ENCODE measurements at places on chromosomes 2 and 18.

- DNase-seq = no peak
These were observed 56.2 kb downstream of the ARHGEF33 start for GRCh38 chr2:38945911-38946310.

GRCh38 chr2:238176613-238177012 lies 17.8 kb downstream of the ERFE start:
- DNase-seq = no peak

DNA sequence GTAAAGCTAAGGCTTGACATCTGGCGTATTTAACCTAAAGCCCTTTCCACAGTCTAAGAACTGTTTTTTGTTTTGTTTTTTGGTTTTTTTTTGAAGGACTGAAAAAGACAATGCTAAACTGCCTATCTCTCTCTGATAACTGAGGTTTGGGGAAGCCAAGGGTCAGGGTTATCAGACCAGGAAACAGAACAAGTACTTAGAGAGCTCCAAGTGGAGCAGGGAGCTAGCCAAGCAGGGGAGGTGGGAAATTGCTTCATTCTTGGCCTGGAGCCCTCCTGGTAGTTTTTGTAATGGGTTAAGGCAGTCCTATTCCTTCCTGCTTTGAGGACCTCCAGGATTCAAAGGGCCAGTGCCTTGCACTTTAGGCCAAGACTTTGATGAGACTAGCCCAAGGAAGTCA lies 154.3 kb upstream of the LTBP1 start:
- no peak for DNase-seq

- DNase-seq = no peak
These were observed 407.9 kb upstream of the TNP1 start for GRCh38 chr2:217267758-217268157.

- DNase-seq = no peak
These were observed 4.2 kb downstream of the SERPINB7 start for GRCh38 chr18:63779386-63779785.

DNA sequence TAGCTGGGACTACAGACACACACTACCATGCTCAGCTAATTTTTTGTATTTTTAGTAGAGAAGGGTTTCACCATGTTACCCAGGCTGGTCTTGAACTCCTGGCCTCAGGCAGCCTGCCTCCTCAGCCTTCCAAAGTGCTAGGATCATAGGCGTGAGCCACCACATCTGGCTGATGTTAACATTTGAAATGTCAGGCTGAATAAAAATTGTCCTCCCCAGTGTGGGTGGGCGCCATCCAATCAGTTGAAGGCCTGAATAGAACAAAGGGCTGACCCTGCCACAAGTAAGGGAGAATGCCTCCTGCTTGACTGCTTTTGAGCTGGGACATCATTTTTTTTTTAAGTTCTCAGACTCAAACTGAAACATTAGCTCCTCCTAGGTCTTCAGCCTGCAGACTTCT lies 21.0 kb upstream of the RHOB start:
- DNase-seq = no peak

DNA sequence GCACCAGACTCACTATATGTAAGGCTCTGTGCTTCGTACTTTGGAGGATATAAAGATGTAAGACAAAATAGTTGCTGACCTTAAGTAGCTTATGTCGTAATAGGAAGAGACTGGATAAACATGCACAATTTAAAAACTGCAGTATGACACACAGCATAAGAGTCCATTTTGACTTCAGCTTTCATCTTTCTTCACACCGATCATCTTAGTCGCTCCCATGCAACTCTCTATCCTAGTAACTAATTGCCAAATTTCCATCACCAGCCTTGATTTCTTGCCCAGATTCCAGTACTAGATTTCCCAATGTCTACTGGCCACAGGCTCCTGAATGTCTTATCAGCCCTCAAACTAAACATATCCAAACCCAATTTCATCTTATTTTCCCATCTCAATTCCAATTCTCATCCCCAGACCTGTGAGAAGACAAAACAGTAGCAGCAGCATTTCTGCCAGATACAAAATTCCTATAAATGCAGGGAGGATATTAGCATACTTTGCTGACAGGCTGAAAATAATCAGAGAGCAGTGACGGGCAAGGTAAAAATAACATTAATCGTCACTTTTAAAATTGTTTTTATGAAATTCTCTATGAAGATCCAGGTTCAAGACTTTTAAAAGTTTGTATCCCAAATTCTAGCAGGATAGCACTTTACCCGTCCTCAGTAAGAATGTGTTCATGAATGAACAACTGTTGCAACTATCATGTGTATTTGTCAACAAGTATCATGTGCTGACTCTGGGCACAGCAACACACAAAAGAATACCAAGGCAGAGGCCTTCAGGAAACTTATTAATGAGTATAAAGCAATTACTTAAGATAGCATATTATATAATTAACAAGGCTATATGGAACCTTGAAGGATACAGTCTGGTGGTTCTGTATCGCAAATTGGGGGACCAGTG lies 42.2 kb downstream of the KIDINS220 start:
- DNase-seq = no peak

DNA sequence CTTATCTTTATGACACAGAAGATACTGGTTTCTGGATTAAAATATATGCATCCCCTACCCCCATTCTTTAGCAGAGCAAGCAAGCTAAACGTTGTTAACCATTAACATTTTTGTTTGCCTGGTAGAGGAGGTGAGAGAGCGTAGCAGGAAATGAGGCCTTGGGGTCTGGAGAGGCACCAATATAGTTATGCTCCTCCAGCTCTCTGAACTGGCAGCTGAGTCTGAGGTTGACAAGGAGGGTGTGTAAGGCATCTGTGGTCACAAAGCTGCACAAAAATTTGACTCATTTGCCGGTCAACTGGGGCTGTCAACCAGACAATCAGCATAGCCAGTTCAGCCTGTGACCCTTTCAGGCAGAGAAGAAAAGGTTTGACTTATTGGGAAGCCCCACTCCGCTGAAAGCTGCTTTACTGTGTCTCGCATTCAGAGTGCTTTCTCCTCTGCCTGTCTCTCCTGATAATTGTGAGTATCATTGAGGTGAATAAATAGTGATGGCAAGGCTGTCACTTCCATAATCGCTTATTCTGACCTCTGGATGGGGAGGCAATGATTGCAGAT lies 647.5 kb upstream of the SETBP1 start:
- DNase-seq = no peak

DNA sequence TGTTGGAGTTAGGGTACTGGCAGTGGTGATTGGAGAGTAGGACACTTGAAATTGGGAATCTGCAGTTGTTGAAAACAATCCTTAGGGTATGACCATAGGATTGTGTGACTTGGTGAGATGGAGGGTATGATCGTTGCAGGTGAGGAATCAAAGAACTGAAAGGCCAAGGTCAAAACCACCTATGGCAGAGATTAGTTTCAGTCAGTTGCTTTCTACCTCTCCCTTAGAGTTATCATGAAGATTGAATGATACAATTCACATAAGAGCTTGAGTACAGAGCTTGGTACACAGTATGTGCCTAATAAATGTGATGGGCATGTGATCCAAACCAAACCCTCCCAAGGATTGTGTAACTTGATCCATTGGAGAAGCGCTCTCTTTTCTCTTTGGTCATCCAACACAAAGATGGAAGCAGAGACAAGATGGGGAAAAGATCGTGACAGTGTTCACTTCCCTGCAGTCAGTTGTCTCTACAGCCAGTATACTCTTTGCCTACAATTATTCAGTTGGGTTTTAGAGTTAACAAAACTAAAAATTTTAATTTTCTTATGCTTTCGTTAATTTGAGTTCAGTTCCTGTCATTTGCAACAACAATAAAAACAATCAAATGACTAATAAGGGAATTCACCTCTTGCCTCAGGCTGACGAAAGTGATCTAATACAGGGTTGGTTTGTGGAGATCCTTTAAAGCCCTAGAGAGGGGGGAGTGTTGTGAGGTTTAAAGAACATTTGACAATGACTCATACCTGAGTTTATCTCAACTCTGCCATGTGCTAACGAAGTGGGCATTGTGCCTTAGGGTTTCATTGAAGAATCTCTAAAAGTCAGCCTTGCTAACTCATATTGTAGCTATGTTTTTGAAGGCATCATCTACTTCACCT lies 14.8 kb upstream of the SMAD2 start:
- DNase-seq = no peak

- no peak for DNase-seq
These were observed 141.7 kb downstream of the ARL4C start for GRCh38 chr2:234355021-234355720.

- no peak for DNase-seq
These were observed 763 bp downstream of the CCDC141 start for GRCh38 chr2:179049203-179049545.

DNA sequence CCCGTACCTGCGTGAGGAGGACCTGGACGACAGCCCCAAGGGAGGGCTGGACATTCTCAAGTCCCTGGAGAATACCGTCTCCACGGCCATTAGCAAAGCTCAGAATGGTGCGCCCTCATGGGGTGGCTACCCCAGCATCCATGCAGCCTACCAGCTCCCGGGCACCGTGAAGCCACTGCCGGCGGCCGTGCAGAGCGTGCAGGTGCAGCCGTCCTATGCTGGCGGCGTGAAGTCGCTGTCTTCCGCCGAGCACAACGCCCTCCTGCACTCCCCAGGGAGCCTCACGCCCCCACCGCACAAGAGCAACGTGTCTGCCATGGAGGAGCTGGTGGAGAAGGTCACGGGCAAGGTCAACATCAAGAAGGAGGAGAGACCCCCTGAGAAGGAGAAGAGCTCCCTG lies 76.4 kb downstream of the TSHZ1 start:
- DNase-seq = no peak

DNA sequence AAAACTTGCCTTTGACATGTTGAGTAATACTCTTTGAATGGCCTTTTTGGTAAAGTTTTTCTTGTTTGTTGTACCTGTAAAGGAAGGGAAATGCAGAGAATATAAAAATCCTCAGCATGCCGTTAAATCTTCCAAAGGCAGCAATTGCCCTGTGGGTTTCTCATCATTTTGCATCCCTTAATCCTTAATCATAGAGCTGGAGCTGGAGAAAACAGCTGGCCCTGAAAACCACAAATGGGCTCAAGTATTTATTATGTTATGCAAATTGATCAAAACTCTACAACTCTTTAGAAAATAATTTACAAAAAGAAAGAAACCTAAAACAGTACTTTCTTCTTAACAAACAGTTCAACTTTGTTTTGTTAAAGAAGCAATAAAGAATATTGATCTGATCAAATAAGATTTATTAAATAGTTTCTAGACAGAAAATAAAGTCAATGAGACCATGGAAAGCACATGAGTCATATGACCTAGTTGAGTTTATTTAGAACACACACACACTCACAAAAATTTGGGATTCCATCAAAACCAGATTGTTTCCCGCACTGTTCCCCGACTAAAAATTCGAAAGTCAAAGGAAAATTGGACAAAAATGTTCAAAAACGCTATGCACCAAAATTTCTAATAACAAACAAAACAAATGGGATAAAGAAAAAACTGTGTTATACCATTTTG lies 309.0 kb downstream of the GULP1 start:
- DNase-seq = no peak

GRCh38 chr2:210269148-210269547 lies 43.9 kb upstream of the ACADL start:
- DNase-seq = no peak

DNA sequence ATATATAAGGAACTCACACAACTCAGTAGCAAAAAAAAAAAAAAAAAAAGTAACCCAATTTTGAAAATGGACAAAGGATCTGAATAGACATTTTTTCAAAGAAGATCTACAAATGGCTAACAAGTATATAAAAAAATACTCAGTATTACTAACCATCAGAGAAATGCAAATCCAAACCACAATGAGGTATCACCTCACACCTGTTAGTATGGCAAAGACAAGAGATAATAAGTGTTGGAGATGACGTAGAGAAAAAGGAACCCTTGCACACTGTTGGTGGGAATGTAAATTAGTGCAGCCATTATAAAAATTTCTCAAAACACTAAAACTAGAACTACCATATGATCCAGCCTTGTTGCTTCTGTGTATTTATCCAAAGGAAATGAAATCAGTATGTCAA lies 5.8 kb upstream of the CNDP1 start:
- DNase-seq = no peak

DNA sequence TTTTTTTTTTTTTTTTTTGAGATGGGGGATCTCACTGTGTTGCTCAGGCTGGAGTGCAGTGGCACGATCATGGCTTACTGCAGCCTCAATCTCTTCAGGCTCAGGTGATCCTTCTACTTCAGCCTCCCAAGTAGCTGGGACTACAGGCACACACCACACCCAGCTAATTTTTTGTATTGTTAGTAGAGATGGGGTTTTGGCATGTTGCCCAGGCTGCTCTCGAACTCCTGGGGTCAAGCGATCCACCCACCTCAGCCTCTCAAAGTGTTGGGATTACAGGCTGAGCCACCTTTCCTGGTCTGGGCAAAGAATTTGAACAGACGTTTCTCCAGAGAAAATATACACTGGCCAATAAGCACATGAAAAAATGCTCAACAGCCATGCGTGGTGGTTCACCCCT lies 2.9 kb upstream of the SNRNP200 start:
- DNase-seq = no peak

GRCh38 chr18:58253871-58254270 lies 209.8 kb downstream of the NEDD4L start:
- no peak for DNase-seq

- DNase-seq = no peak
These were observed 632.4 kb upstream of the SLC8A1 start for GRCh38 chr2:41084321-41084720.

DNA sequence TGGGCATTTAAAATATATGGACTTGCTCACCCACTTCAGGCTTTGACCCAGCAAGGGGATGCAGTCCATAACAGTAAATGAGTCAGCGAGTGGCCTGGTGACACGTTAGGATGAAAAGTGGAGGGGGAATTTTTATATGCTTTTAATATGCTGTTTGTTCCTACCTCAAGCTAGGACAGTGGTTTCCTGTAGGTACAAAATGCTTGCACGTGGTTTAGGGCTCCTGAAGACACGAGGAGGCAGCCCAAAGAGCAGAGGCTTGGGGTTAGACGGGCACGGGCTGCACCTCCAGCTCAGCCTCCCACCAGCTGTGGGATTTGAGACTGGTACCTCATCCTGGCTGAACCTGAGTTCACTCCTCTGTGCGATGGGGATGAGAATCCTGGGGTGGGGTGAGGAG lies 306.2 kb upstream of the CXCR4 start:
- DNase-seq = no peak

GRCh38 chr18:48836806-48837615 lies 113.8 kb downstream of the SMAD7 start:
- DNase-seq = no peak

- no peak for DNase-seq
These were observed 12.6 kb downstream of the GLI2 start for GRCh38 chr2:120748310-120748709.

GRCh38 chr2:201754717-201755415 lies 25.9 kb downstream of the ALS2 start:
- DNase-seq = no peak

DNA sequence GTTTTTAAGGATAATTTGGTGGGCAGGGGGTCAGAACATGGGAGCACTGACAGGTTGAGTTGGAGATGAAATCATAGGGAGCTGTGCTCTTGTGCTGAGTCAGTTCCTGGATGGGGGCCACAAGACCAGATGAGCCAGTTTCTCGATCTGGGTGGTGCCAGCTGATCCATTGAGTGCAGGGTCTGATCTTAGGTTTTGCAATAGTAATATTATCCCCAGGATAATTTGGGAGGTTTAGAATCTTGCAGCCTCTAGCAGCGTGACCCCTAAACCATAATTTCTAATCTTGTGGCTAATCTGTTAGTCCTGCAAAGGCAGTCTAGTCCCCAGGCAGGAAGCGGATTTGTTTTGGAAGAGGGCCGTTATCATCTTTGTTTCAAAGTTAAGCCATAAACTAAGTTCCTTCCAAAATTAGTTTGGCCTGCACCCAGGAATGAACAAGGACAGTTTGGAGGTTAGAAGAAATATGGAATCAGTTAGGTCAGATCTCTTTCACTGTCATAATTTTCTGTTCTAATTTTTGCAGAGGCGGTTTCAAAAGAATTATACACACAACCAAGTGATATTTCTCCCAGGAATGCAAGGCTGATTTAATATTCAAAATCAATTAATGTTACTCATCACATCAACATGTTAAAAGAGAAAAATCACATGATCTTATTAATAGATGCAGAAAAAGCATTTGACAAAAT lies 23.0 kb downstream of the DBI start:
- DNase-seq = no peak

All from activated CD4-positive, alpha-beta T cell treated with anti-CD3 and anti-CD28 coated beads, Interleukin-2, amount 50 U/mL, for 24 hours (primary cell).